ENCODE measurements at places on chromosomes 2 and 18. TPM values are rescaled to one million over a fixed set of nuclear protein-coding genes. Genes with fewer than 3 reads are reported as not detected.

The GPR75 gene
- total RNA-seq: 1.2 TPM

The SERPINB3 gene
- total RNA-seq: not detected

The DOK1 gene
- total RNA-seq: 21.6 TPM

The OR6B2 gene
- not detected for total RNA-seq

The RFTN2 gene
- total RNA-seq: 5.5 TPM

The LRP1B gene
- total RNA-seq: under 0.01 TPM

The SETBP1 gene
- total RNA-seq: 6.2 TPM

All from epithelial cell of umbilical artery (primary cell).